Stimulated activated CD8-positive, alpha-beta memory T cell treated with anti-CD3 and anti-CD28 coated beads, Interleukin-4, amount 100 ng/mL, for 48 hours (primary cell): ENCODE measurements at places on chromosomes 16 and 17.

GRCh38 chr16:83085660-83086059 lies 458.9 kb downstream of the CDH13 start:
- no peak for DNase-seq

- DNase-seq: peak; percentile 66
These were observed 919 bp downstream of the N4BP1 start for GRCh38 chr16:48608871-48609651.

DNA sequence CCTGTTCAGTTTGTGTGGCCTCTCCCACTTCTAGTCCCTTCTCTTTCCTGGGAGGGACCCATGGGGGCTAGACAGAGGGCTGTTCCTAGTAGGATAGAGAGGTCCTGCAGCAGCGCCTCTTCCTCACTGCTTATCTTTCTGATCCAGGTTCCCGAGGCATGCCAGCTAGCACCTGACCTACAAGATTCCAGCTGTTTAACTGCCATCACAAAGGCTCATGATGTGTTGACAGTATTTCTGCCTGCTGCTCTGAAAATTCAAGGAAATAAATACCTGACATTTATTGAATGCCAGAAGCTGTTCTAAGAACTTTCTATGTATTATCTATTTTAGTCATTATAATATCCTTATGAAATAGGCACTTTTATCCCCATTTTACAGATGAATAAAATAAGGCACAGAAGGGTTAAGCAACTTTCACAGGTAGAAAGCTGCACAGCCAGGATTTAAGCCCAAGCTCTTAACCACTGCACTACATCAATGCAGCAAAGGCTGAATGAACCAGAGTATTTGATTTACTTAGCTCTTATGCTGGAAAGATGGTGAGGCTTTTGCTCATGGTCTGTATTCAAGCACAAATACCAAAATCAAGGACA lies 38.8 kb downstream of the HEATR6 start:
- no peak for DNase-seq

GRCh38 chr17:2266045-2266864 lies 37.3 kb downstream of the SMG6 start:
- peak; percentile 89 for DNase-seq

GRCh38 chr16:12903407-12904328 lies 2.3 kb downstream of the SHISA9 start:
- DNase-seq: no peak

GRCh38 chr16:4607841-4608703 lies 6.6 kb downstream of the UBALD1 start:
- DNase-seq: no peak

GRCh38 chr16:12272264-12272663 lies 295.7 kb downstream of the SNX29 start:
- no peak for DNase-seq

- no peak for DNase-seq
These were observed 137.5 kb downstream of the NTN1 start for GRCh38 chr17:9158544-9159452.

DNA sequence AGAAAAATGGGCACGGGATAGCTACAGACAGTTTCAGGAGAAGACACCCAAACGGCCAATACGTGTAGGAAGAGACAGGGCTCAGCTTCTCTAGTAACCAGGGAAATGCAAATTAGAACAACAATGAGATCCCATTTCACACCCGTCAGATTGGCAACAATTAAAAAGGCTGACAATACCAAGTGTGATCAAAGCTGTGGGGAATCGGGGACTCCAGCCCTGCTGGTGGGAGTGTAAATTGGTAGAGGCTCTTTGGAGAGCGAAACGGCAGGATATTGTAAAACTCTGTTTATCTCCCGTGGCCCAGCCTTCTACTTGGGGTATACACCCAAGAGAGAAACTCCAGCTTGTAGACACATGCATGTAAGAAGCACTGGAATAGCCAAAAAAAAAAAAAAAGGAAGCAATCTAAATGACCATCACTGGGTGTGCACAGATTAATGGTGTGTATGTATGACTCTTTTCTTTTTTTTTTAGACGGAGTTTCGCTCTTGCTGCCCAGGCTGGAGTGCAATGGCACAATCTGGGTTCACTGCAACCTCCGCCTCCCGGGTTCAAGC lies 27.5 kb downstream of the MYBBP1A start:
- DNase-seq: no peak

GRCh38 chr17:16496820-16497489 lies 5.0 kb upstream of the LRRC75A start:
- no peak for DNase-seq

DNA sequence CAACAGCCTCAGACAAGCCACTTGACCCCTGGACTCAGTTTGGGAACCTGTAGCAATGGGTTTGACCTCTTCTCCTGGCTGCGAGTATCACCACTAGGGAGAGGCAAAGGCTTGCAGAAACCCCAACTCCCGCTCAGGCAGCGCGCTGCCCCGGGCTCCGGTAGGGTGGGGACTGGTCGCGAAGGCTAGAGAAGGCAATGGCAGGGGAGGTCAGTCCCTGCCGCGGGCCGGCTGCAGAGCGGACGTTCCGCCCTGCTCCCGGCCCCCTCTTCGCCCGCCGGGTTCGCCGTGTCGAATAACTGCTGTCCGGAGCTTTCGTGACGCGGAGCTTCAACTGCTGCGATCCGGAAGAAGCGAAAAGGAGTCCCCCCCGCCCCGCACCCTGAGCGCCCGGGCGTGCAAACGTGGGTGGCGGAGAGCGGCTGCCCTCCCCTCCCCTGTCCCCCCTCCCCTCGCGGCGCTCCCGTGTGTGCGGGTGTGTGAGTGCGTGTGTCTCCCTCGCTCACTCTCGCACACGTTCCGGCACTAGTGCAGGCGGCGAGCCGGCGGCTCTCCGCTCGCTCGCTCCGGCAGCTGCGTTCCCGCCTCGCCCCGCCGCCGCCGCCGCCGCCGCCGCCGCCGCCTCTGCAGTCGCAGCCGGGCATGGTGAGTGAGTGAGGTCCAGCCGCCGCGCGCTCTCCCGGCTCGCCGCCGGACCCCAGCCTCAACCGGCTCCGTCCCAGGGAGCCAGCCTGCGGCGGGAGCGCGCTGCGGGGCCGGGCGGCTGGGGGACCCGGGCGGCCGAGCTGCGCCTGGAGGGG lies 772 bp upstream of the SHISA6 start:
- no peak for DNase-seq

DNA sequence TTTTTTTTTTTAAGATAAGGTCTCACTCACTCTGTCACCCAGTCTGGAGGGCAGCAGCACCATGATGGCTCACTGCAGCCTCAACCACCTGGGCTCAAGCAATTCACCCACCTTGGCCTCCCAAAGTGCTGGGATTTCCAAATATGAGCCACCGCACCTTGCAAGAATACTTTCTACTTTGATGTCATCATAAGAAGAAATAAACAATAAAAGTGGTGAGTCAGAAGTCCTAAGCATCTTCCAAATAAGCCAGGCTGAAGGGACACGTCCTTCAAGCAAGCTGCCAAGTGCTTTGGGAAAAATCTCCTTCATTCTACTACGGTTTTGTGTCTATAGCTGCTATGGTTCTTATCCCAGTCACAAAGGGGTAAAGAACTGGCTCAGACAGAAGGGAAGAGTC lies 20.3 kb downstream of the HASPIN start:
- DNase-seq: no peak

GRCh38 chr17:4635823-4636375 lies 5.6 kb downstream of the ALOX15 start:
- DNase-seq: peak; percentile 28

DNA sequence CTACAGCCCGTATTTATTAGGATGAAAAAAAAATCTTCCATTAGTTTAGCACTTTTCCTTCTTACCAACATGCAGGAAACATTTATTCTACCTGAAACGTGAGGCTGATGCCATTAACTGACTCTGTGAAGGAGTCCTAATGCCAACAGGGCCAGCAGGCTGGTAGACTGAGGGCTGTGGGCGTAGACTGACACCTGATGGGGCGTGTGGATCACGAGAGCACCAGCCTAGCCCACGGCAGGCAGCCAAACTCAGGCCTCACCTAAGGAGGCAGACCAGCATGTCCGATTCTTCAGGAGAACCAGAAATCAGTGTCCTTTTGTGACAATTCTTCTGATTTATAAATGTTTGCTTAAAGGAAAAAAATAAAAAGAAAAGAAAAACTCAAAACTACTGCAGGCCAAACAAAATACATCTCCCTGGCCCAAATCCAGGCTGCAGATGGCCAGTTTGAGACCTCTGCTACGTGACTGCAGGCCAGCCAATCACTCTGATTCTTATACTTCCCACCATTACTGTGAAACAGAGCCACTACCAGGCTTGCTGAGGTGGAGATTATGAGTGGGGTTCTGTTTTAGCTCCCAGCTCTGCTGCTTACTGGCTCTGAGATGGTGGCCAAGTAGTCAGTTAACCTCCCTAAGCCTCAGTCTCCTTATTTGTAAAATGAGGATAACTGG lies 66.5 kb downstream of the GNAO1 start:
- DNase-seq: no peak

DNA sequence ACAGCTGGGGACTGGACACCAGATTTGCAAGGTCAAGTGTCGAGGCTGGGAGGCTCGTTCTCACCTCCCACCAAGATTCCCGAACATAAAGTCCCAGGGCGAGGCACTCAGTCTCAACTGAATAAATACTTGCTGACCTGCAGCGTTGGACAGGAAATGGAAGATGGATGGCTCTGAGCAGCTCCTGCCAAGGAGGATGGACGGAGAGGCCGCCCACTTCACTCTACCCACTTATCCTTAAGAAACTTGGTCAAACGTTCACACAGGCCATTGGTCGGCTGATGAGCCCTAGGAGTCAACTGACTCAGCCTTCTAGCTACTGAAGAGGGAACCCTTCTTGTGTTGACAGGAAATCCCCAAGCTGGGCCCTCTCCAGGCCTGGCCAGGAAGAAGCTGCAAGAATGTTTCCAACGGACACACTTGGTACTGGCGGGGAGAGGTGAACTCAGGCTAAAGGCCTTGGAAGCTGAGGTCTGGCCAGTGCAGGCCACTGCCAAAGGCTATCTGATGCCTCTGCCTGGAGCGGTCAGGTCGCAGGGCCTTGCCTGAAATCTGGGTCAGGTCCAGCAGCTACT lies 50.0 kb downstream of the VAC14 start:
- no peak for DNase-seq

GRCh38 chr16:56202036-56202435 lies 10.7 kb downstream of the GNAO1 start:
- DNase-seq: no peak

DNA sequence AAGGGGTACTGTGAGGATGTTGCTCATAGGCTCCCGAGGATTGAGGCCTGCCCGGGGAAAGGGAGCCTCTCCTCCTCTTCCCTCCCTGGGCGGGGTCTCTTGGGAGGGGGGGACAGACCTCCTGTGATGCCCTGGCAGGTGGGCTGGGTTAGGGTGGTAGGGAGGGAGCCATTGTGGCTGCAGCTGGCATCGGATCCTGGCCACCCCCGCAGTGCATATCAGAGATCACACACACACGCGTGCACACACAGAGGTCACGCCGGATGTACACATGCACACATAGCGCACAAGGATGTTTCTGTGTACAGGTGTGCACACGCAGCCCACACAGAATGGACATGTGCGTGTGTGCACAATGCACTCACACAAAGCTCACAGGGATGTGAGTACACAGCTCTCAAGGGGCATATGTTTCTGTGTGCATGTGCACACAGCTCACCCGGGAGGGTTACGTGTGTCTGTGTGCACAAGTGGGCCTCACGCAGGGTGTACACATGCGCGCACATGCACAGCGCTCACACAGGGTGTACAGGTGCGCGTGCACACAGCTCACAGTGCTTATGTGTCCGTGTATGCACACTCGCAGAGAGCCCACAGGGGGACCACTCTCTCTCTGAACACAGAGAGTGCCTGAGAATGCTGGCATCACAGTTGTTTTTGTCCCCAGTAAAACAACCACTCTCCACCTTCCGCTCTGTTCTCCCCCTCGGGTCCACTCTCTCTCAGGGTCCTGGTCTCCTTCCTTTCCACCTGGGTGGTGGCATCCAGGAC lies 2.4 kb downstream of the GJD3 start:
- DNase-seq: no peak

DNA sequence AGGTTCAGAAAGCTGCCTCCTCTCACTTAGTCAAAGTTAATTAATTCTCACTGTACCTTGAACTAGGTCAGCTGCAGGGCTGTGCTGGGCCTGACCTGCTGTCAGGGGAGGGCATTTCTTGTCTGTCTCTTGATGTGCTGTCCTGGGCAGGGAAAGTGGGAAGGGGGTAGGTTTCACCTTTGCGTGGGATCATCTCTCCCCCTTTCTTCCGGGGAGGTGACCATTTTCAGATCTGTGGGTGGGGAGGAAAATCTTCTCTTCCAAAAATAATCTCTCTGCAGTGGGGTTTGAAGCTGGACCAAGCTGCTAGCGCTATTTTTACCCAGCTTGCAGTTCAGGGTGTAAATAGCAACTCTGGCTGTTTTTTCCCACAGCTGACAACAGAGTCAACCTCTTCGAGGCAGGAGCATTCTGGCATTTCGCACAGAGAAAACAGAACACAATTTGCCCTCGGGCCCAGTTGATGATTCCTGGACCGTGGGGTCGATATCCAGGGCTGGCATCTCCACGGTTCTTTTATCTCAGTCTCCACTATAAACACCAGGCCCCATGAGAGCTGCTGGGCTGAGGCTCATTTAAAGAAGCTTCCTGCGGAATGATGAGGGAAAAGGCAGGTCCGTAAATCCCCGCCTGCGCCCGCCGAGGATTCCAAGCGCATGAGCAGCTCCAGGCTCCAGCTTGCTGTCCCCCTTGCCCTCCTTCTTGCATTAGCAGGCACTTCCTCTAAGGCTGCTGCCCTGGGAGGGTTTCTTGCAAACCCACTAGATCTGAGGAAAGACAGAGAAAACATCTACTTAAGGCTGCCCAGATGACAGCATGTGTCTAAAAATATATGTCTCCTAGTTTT lies 93.9 kb downstream of the YPEL2 start:
- no peak for DNase-seq

DNA sequence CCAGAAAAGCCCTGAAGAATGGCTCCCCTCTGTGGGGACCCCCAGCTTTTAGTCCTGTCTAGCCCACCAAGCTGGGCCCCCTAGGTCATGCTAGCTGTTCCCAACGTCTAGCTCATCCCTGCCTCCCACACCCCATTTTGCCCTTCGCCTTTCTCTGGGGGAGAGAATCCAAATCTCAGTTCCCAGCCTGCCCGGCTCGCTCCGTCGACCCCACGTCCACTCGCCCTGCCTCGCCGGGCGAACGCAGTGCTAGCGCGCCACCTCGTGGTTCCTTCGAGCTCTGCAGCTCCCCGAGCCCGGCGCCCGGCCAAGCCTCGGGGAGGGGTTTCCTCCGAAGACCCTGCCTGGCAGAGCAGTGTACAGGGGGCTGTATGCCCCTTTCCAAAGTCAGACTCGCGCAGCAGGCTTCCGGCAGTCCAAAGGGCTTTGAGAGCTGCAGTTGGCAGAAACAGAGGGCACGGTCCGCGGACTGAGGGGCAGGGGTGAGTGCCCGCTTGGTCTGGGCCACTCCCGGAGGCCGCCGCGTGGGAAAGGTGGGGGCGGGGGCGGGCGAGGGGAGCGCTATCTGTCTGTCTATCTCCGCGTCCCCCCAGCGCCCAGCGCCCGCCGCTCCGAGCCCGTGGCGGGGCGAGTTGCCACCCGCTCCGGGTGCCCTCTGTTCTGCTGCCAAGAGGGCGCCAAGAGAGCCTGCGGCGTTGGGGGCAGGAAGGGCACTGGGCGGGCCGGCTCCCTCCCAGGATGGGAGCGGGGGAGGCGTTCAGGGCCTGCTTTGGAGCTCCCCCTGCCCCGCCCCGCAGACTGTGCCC lies 1.7 kb upstream of the DLX3 start:
- peak; percentile 88 for DNase-seq

GRCh38 chr16:29877266-29877961 lies 14.4 kb upstream of the CDIPT start:
- DNase-seq: peak; percentile 82

GRCh38 chr17:61225178-61225882 lies 174.3 kb upstream of the TBX2 start:
- DNase-seq: no peak

- peak; percentile 8 for DNase-seq
These were observed 70.2 kb downstream of the CCDC182 start for GRCh38 chr17:57674894-57675293.
